ENCODE measurements at places on chromosomes 13 and 19.

- DNase-seq, result no peak
Measured at GRCh38 chr13:30652746-30653386, 35.1 kb downstream of the USPL1 start.

- no peak for DNase-seq
Measured at GRCh38 chr13:110798081-110798994, 84.8 kb downstream of the ING1 start.

DNA sequence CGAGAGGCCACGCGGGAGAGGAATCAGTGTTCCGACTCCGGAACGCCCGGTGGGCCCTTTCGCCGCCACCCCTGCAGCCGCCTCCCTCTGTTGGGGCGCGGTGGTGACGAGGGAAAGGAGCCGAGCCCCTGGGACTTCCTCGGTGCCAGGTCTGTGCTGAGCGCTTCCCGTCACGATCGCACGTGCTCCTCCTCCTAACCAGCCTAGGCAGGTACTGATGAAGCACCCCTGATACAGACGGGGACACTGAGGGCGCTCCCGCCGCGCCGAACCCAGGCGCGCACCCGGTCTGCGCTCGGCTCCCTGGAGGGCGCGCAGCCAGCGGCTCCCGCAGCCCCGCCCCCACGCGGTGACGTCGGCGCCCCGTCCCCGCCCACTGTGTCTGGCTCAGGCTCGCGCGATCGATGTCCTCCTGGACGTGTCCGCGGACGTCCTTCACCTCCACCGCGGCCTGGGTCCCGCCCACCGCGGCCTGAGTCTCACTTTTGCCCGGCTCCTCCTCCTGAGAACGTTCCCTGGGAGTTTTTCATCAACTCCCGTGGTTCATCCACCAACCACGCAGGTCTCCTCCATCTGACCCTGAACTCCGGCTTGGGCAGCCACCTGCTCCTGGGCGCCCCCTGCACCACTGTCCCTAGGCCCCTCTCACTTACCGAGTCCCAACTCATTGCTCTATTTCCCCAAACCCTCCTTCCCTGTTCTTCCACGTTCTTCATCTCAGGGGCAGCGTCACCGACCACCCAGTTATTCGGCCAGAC, 2.6 kb upstream of the KLK15 start:
- peak; percentile 82 for DNase-seq

DNA sequence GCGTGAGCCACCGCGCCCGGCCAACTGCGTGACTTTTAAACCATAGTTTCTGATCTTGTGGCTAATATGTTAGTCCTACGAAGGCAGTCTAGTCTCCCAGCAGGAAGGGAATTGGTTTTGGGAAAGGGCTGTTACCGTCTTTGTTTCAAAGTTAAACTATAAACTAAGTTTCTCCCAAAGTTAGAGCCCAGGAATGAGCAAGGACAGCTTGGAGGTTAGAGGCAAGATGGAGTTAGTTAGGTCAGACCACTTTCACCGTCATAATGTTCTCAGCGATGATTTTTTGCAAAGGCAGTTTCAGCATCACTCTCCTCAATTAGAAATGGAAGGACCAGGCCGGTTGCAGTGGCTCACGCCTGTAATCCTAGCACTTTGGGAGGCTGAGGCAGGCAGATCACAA, 17.7 kb upstream of the ADGRE2 start:
- DNase-seq, result no peak

GRCh38 chr13:52156724-52157261, 2.6 kb downstream of the NEK3 start:
- DNase-seq, result no peak

DNA sequence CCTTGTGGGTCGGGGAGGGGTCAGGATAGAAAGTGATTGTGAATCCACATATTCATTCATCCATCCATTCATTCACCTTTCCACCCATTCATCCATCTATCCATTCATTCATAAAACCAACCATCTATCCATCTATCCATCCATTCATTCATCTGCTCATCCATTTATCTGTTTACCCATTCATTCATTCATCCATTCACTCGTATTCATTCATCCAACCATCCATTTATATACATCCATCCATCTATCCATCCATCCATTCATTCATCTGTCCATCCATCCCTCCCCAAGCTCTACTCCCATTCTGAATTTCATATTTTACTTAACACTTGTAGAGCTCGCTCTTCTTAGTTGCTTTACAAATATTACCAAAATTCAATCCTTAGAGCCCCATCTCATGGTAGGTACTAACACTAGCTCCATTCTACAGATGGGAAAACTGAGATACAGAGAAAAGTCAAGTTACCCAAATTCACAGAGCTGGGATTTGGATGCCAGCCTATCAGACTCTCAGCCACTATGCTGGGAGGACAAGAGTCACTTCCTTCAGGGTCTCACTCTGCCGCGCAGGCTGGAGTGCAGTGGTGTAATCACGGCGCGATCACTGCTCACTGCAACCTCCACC, 37.6 kb downstream of the PIN1 start:
- DNase-seq, result no peak

GRCh38 chr19:32886241-32886640, 16.7 kb upstream of the SLC7A9 start:
- no peak for DNase-seq

- DNase-seq, result no peak
Measured at GRCh38 chr19:1435378-1435989, 2.7 kb upstream of the RPS15 start.

- no peak for DNase-seq
Measured at GRCh38 chr19:20667281-20667680, 5.9 kb upstream of the ZNF626 start.

GRCh38 chr19:51433043-51433442, 15.6 kb upstream of the SIGLEC10 start:
- DNase-seq, result no peak

GRCh38 chr13:77184455-77184854, 142.4 kb downstream of the MYCBP2 start:
- DNase-seq, result peak; percentile 64

DNA sequence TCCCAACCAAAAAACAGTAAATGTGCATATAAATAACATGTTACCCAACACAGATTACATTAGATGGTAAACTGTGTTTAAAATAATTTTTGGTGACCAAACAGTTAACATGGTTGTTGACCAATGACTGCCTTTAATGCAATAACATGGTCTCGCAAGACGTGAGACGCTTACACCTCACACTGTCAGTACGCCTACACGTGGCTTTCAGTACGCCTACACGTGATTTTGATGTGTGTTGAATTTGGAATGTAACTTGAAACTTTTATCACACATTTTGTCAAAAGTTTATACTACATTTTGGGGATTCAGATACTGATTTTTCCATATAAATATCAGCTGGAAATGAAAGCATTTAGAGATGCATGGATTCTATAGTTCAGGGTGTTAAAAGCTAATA, 32.0 kb downstream of the SLC7A9 start:
- no peak for DNase-seq

DNA sequence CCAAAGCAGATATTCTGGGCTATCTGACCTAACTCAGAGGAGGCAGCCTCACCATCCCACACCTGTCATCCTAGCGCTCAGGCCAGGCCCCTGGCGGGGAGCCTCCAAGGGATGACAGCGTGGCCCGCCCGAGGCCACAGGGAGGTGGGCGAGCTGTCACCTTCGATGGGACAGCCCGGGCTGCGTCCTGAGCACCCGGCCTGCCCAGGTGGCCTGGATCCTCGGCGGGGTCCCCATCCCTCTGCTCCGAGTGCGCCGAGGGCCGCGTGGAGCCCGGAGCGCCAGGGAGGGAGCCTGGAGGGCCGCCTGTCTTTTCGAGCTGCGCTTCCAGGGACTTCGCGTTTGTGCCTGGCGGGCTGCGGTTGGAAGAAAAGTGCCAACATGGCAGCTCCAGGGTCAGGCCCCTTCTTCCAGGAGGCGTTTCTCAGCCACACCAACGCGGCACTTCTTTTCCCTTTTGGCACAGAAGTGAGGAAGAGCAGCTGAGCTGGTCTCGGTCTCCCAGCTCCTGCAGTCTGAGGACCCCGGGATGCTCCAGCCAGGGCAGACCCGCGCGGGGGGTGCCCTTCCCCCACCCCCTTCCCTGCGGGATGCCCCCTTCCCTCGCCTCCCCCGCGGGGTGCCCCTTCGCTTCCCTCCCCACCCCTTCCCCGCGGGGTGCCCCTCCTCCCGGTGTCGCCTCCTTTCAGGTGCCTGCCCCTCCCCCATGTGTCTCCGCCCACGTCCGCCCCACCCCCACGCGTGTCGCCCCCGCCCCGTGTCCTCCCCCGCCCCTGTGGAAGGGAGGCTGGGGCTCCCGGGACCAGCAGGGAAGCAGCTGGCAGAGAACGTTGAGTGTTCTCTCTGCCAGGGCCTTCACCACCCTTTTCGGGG, 42.3 kb downstream of the GJA3 start:
- peak; percentile 27 for DNase-seq

DNA sequence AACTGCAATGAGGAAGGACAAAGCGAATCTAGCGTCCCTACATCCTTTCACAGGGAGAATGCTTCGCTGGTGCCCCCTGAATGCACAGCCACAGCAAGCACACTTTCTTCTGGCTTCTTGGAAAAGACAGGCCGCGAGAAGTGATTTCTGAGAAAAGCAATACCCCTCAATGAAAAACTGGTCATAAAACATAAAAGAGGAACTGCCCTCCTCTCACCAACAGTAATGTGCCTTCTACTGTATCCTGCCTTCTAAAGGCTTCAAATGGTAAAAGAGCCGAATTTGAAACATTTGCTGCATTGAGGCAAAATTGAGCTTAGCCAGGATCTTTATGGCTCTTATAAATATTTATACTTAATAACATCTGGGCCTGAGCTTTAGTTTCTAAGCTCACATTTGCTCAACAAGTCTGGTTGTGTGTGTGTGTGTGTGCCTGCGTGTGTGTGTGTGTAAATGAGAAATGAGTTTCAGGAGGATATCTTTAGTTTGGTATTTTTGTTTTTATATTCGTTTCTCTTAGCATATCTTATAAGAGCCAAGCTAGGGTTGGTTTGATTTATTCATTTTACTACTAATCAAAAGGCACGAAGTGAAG, 246.1 kb upstream of the MAB21L1 start:
- DNase-seq, result no peak

- no peak for DNase-seq
Measured at GRCh38 chr19:41233748-41234240, 14.8 kb downstream of the AXL start.

GRCh38 chr19:11478167-11479089, 2.4 kb downstream of the ELAVL3 start:
- DNase-seq, result no peak

DNA sequence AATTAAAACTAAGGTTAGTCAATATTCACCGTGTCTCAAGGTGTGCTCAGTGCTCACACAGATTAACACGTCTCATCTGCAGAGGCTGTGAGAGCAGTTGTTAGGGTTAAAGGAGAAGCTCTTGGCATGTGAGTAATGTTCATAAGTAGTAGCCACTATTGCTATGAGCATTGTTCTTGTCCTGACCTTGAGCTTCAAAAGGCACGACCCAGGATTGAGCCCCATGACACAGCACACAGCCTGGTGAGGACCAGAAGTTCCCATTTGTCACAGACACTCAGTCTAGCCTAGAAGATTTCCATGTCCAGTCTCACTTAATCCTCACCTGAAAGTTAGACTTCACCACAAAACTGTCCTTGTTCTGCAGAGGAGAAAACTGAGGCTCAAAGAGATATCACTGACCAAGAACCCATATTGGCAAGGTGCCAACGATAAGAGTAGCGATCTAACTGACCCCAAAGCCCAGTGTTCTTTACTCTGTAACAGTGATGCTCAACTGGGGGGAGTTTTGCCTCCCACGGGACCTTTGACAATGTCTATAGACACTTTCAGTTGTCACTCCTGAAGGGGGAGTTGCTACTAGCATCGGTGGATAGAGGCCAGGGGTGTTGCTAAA, 26.0 kb downstream of the FPR3 start:
- no peak for DNase-seq

- no peak for DNase-seq
Measured at GRCh38 chr13:40456397-40456953, 210.0 kb downstream of the FOXO1 start.

- no peak for DNase-seq
Measured at GRCh38 chr13:83297586-83298290, 584.5 kb downstream of the SLITRK1 start.

DNA sequence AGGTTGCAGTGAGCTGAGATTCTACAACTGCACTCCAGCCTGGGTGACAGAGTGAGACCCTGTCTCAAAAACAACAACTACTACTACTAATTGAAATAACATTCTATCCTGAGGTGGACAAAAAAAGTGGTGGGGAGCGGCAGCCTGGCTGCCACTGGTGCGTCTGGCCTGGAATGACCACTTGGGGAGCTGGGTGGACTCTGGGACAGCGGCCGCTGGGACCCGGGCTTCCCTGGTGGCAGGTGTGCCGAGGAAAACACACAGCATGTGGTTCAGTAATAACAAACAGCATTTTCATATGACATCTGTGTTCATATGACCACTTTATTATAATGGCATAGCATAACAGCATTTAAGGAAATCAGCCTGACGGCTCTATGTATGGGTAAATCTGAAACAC, 33.9 kb downstream of the TFDP1 start:
- no peak for DNase-seq

DNA sequence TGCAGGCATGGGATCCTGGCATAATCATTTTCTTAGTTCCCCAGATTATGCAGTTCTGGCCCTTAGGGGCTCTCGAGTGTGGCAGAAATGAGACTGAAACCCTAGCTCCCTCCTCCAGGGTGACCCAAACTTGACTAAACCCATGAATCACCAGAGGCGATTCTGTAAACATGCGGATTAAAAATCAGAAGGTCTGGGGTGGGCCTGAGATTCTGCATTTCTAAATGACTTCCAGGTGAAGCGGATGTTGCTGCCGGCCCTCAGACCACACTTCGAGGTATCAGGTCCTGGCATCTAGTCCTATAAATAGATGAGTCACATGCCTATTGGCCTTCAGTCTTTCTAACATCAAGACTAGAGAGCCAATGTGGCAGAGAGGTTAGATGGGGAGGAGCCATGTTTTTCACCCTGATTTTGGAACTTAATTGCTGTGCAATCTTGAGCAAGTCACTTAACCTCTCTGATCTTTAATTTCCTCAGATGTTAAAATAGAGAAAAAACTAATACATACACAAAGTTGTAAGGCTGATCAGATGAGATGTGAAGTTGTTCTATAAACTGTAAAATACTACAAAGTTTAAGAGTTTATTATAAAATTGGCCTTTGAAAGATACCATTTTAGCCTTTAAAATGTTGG, 431.2 kb downstream of the FOXO1 start:
- peak; percentile 13 for DNase-seq

DNA sequence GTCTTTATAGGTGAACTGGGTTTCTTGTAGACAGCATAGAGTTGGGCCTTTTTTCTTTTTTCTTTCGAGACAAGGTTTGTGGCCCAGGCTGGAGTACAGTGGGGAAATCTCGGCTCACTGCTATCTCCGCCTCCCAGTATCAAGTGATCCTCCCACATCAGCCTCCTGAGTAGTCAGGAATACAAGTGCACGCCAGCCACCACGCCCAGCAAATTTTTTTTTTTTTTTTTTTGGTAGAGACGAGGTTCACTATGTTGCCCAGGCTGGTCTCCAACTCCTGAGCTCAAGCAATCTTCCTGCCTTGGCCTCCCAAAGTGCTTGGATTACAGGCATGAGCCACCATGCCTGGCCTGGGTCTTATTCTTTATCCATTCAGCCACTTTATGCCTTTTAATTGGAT, 5.1 kb upstream of the CALM3 start:
- DNase-seq, result no peak

- no peak for DNase-seq
Measured at GRCh38 chr13:20206698-20207235, 14.0 kb upstream of the GJB2 start.

GRCh38 chr19:18126097-18126496, 26.9 kb upstream of the PIK3R2 start:
- no peak for DNase-seq

Data from activated CD4-positive, alpha-beta T cell treated with anti-CD3 and anti-CD28 coated beads for 48 hours (primary cell).